ENCODE measurements at places on chromosomes 5 and 9.

DNA sequence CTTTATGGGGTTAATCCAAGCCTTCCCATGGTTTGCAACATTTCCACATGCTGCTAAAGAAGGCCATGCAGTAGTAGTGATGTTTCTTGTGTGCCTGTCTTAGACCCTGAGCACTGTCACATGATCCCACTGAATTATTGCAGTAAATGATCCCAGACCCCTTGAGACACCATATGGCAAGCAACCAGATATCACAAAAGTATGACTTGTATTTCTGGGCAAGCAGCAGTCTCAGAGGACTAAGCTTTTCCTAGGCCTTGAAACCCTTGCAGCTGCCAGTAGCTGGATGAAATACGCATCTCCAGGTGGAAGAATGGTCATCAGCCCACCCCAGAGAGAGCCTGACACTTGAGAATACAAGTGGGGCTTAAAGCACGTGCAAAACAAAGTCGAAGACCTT, 41.8 kb downstream of the CDO1 start:
- no peak for DNase-seq

DNA sequence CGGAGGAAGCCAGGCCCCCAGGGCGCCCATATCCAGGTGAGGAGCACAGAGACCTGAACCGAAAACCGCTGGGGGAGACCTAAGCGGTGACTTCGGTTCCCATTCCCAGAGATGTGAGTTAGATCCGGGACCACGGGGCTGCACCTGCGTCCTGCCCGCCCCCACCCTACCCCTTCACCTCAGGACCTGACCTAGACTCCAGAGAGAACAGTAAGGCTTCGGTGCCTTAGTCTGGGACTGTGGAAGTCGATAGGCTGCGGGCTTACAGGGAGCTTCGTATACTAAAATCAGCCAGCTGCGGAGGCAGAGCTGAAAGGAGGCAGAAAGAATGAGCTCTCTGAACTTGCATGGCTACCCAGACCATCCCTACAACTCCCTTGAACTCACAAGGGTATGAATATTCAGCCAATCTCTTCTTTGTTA, 518 bp upstream of the FAM13B start:
- no peak for DNase-seq

GRCh38 chr9:73565833-73566465, 414.3 kb downstream of the ANXA1 start:
- DNase-seq = peak; percentile 52

- DNase-seq = no peak
Measured at GRCh38 chr9:134343637-134344036, 17.4 kb downstream of the RXRA start.

DNA sequence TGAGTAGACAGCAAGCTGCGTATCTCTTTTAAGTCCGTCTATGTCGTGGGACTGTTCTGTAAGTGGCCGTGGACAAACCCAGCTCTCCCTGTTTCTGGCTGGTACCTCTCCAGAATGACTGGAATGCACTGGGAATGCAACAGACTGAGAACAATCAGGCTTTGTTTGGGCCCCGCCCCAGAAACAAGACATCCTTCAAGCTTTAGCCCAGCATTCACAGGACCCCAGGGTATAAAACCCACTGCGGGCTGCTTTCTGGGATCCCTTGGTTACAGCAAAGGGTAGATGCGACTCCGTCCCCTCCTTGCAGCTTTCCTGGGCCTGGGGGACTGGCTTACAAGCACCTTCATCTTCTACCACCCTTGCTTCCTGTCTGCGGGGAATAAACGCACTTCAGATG, 45.6 kb upstream of the SPTLC1 start:
- no peak for DNase-seq

DNA sequence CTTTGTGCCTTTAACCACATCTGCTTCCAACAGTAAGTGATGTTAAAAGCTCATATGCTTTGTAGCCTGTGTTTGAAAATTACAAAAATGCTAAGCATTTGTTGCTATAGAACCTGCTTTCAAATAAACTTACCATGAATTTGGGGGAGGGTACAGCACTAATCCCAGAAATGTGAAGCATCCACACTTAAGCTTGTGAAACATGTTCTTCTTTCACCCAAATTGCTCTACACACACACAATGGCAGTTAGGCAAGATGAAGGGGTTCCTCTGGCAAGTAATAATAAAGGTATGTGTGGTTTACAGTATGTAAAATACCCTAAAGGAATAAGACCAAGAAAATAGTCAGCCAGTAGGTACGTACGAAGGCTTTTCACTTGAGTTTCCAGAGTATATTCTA, 165.6 kb downstream of the SMARCA2 start:
- DNase-seq = peak; percentile 9

DNA sequence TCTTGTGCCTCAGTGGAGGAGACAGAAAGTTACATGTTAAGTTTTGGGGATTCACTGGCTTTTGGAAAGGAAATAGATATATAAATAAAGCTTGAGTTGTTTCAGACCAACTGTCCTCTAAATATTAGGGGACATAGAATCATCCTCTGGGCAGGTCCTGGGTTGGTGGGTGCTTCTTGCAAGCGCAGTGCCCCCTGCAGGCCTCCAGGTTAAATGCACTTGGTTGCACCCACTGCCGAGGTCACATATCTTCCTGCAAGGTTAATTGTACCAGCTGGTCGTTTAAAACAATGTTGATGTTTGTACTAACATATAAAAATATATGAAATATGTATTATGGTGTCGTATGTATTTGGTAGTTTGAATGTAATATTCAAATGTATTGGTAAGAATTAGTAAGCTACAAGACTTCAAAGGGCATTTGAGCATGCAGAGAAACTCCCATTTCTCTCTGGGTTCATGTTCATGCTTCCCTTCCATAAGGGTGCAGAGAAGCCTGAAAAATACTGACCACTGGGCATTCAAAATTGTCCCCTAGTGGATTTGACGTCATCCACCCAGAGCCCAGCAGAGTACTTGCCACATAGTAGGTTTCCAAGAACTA, 87.0 kb downstream of the ZNF618 start:
- DNase-seq = peak; percentile 23

DNA sequence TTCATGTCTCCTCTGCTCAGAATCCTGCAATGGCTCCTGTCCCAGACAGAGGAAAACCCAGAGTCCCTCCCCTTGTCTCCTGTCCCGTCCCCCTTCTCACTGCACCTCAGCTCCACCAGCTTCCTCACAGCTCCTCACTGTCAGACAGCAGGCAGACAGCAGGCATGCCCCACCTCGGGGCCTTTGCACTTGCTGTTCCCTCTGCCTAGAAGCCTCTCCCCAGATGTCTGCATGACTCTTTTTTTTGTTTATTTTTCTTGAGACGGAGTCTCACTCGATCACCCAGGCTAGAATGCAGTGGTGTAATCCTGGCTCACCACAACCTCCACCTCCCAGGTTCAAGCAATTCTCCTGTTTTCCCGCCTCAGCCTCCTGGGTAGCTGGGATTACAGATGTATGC, 8.8 kb upstream of the SLC6A7 start:
- DNase-seq = no peak

GRCh38 chr5:38723426-38723825, 122.4 kb upstream of the OSMR start:
- DNase-seq = no peak

DNA sequence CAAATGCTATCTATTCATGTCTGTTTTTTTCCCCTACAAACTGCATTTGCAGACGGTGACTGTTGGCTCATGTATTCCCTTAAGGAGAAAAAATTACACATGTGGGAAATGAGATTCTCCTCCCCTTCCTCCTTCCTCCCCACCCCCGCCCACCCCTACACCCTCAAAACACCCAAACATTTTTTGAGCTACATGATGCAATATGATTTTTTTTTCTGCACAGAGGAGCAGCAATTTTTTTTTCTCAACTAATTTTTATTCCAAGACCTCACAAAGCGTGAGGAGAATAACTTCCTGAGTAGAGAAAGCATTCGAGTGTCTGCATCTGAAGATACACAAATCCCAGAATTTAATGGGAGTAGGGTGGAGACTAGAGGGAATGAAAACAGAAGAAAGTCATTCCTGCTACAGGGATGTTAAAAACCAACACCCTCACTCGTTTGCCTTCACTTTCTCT, 118.1 kb downstream of the PRDM6 start:
- peak; percentile 83 for DNase-seq

DNA sequence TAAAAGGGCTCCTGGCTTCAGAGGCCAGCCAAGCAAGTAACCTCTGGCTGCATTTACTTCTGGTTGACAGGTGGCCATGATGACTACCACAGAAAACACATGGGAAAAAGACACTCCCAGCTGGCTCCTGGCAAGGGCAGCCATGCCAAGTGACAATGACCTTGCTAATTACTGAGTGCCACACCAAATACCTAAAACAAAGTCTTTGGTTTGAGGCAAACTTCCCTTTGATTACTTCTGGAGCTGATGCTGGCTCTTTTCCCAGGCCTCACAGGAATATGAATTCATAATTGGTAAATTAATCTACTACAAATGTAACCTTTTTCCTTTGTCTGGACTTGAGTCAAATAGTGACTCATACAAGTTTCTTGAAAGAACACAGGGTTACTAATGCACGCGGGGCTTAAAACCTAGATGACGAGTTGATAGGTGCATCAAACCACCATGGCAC, 61.0 kb downstream of the LPAR1 start:
- DNase-seq = no peak

DNA sequence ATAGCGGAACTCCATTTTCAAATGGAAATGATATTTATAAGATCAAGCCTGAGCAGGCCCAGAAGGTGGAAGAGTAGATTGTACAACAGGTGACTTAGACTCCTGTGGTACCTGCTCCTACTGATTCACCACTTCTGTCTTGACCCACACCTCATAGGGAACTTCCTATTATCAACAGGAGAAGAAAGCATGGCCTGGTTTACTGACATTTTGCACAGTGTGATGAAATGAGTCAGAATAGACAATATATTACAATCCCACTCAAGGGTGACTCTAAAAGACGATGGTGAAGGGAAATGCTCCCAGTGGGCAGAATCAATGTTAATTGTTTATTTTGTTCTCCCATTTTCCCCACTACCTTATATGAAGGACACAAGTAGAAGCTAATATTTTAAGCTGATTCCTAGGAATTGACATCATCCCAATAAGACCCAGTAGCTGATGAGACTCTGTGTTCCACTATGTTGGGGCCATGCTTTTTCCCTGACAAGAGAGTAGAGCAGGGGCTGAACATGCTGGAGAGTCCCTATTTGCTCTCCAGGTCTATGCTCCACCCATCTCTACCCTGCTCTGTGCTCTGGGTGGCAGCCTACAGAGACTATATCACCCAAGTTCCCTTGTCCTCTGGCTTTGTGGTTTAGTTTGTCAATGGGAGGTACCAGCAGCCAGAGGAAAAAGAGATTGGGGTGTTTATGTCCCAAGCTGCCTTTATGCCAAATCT, 163.4 kb upstream of the FSTL4 start:
- DNase-seq = no peak

DNA sequence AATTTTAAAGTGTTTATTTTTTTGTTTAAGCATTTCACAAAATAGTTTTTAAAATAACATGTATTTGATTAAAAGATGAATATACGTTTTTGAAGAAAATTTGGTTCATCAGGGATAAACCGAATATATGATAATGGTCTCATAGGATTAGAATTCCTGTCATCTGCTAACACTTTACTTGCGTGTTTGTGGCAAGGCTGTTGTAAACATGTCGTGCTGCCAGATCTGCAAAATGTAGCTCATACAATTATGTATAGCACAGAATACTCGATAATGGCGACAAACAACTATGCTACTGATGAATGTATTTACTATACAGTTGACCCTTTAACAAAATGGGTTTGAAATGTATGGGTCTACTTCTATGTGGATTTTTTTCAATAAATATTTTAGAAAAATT, 7.2 kb upstream of the TXNDC8 start:
- no peak for DNase-seq

- no peak for DNase-seq
Measured at GRCh38 chr5:33468775-33469435, 28.1 kb downstream of the TARS1 start.

DNA sequence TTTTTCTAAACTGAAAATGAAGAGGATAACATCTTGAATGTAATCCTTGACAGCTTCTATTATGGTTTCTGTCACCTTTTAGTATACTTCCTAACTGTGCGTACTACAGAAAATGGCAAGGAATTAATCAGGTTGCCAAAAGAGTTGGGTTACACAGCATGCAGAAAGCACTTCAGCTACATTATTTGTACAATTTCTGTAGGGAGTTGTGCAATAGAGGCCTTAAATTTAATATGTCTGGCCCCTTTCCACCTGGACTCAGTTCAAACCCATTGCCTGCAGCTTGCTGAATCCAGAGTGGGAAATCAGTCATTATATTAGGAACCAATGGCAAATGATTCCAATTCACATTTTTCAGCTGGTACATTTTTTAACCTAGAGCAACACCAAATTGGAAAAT, 549.7 kb downstream of the CSNK1G3 start:
- DNase-seq = peak; percentile 81

DNA sequence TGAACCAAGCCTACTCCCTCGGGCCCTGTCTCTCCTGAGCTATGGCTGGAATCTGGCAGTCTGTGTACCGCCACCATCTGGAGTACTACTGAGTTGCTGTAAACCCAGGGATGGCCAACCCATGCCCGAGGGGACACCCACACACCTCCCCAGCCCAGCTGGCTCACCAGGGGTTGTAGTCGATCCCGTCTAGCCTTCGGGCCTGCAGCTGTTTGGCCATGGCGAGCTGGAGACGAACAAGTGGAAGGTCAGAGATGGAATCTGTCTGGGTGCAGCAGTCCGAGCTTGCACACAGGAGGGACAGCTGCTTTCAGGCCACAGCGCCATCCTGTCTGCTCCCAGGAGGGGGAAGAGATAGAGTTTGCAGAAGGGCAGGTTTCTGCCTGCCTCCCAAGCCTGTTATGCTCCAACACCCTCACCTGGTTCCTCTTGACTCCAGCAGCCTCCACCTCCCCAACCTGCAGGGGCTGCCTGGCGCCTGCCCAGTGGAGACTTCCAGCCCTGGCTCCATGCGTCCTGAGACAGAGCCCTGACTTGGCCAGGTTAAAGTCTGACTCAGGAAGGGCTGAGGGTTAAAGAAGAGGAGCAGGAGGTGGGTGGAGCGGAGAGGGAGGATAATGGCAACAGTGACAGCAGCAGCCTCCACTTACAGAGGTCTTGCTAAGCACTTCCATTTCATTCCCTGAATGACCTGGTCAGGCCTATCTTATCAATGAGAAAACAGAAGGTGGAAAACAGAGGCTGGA, 15.8 kb upstream of the SPOUT1 start:
- DNase-seq = peak; percentile 53

DNA sequence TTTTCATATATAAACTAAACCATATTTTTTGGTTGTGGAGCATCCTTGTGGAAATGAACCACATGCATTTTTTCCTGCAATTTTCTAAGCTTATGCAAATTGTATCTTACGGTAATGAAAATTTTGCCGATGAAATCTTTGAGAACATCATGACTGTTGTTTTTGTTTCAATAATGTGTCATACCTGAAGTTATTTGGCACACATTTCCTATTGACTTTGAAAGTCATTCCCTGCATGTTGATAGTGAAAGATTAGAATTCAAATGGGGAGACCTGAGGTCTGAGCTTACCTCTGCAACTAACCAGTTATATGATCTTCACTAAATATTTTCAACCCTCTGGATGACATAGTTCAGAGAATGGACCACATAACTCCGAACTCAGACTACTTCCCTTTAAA, 88.5 kb downstream of the PRR16 start:
- DNase-seq = no peak
